ENCODE measurements at places on chromosomes 7 and 10.

- DNase-seq = no peak
These were observed 113.9 kb downstream of the ITGA8 start for GRCh38 chr10:15605740-15606369.

DNA sequence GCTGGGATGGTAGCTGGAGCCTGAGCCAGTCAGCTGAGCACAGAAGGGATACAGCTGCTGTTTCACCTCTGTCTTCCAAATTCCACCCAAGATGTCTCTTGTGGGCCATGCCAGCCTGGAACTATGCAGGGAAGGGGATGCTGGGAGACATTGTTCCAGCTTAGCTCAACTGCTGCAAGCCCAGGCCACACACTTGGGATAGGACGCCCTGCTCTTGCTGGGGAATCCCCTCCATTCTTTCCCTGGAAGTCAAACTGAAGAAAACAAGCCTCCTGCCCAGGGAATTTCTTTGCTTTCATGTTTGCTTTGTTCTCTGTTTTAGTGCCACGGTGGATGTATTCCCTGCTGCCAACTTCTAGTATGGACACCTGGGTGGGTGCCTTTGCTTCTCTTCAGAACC is 55.2 kb upstream of the CDK13 start:
- no peak for DNase-seq

GRCh38 chr10:33391611-33392465 is 57.4 kb upstream of the NRP1 start:
- no peak for DNase-seq

- DNase-seq = no peak
These were observed 65.8 kb downstream of the BMPER start for GRCh38 chr7:33971106-33971505.

GRCh38 chr7:17109020-17109419 is 189.4 kb upstream of the AHR start:
- no peak for DNase-seq

DNA sequence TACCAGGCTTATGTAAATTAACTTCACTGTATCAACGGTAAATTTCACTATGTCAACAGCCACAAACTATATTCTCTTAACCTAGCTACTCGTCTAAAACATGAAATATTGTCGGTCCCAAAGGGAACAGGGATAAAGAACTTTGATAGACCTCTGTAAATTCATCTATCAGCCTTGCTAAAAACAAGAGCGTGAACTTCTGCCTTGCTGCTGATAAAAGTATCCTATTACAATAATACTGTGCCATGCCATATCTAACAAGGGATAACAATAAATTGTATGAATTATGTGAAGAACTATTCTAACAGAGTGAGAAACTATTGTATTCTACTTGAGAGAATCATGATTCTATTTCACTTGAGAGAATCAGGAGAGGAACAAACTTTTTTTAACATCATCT is 117.2 kb downstream of the CNOT4 start:
- DNase-seq = no peak

DNA sequence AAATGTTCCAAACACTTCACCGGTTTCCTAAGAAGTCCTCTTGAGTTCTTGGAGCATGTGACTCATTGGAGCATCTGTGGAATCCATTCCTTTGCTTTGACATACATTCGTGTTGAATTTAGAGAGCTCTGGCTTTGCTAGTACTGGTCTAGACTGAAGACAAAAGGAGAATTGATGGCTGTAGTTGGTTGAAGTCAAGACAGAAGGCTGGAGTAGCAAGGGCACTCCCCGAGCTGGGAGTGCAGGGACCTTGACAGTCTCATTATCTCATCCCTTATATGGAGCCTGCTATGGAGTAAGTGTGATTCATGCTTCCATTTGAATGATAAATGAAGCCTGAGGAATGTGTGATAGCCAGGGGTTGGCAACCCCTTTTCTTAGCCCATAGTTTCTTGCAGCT is 1249.1 kb downstream of the TYW1 start:
- DNase-seq = no peak

- DNase-seq = no peak
These were observed 20.9 kb downstream of the SLC25A16 start for GRCh38 chr10:68506411-68506810.

GRCh38 chr7:69857014-69857413 is 258.7 kb downstream of the AUTS2 start:
- DNase-seq = no peak

DNA sequence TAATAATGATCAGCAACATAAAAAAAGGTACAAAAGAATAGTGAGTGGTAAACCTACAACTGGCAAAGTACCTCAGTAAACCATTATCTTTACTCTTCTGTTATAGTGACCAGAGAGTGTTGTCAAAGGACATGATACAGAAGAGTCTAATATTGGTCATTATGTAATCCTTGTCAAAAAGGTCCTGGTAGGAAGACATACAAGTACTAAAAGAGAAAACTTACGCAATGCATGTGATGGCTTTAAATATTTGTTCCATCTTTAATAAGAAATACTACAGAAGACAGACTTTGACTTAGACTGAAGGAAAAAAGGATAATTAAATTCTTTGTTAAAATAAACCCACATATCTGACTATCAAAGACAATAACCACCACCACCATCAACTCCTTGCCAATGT is 6.5 kb downstream of the DOCK4 start:
- DNase-seq = no peak

DNA sequence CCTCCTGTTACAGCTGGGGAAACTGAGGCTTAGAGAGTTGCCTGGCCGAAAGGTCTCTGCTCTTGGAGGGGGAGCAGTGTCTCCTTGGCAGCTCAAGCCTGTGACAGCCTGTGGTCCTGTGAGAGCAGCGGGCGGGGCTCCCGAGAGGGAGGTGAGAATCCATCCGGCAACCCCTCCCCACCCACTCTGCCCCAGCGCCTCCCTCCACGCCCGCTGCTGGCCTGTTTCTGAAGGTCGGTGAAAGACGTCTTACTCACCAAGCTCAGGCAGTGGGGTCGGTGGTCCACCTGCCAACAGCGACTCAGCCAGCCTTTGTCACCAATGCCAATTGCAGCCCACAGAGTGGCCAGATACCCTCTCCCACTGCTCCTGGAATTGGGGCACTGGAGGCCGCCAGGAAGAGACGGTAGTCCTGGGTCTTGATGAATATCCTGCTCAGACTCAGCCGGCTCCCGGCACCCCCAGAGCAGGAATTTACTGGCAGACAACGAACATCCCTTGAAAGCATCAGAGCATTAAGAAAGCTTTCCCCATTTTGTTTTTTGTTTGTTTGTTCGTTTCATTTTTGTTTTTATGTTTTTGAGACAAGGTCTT is 7.4 kb upstream of the TTYH3 start:
- no peak for DNase-seq

- DNase-seq = no peak
These were observed 2.4 kb downstream of the TMEM72 start for GRCh38 chr10:44913350-44914081.

DNA sequence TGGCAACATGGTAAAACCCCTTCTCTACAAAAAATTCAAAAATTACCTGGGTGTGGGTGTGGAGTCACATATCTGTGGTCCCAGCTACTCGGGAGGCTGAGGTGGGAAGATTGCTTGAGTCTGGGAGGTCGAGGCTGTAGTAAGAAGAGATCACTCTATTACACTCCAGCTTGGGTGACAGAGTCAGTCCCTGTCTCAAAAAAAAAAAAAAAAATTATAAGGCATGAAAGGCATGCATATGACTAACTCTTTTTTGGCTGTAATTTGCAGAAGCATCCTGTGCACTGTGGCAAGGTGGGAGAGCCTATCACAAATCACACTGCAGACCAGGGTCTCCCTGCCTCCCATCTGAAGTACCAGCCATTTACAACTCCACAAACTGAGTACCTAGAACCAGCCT is 14.1 kb upstream of the MYPN start:
- DNase-seq = no peak

- DNase-seq = no peak
These were observed 172.5 kb downstream of the CCDC7 start for GRCh38 chr10:32618482-32618881.

DNA sequence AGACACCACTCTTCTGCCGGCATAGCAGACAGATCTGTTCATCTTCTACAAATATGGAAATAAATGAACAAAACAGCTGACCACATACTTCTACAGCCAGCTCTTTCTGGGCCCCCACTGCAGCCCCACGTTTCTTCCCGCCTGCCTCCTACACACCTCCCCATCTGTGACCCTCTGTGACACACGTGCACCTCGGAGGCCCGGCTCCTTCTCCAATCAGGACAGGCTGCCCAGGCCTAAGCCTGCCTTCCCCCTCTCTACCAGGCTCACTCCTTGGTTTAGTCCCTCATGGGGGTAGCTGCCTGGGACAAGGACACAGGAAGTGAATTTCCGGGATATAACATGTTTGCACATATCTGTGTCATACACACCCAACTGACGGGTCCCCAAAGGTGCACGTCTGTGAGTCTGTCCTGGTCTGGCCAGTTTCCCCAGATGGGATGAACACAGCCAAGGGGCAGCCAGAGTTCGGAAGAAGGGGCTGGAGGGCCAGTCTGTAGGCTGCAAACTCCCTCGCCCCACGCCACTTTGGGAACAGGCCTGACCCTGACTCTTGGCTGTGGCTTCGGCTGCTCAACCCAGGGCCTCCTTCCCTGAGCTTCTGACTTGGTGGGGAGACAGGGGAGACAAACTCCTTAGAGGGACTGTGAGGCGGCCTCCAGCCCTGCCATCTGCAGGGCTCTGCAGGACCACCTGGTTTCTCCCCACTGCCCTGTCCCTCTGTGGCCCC is 30.3 kb downstream of the PITRM1 start:
- no peak for DNase-seq

GRCh38 chr10:11993834-11994468 is 48.7 kb downstream of the UPF2 start:
- DNase-seq = no peak

DNA sequence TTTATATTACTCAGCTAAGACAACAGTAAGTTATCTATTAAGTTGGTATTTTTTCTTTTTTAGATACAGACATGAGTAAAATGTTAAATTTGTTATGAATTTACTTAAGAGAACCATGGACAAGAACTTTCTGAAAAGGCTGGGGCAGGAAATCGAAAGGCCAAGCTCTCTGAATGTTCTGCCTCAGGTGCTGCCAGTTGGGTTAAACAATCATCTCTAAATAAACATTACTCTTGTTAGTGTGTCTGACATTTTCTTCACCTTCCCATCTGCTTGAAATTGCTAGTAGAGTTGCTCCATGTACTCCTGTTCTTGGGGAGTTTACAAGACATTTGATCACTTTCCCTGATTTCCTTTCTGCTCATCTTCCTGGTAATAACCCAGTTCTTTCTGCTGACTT is 87.5 kb downstream of the ANKRD7 start:
- DNase-seq = no peak

GRCh38 chr10:43304687-43305333 is 37.9 kb upstream of the RASGEF1A start:
- DNase-seq = peak; percentile 31

- no peak for DNase-seq
These were observed 22.2 kb upstream of the ITGB1 start for GRCh38 chr10:32980242-32980557.

GRCh38 chr7:102860351-102860811 is 52.4 kb upstream of the LRRC17 start:
- DNase-seq = no peak

GRCh38 chr10:110833941-110834628 is 37.6 kb upstream of the PDCD4 start:
- DNase-seq = no peak

DNA sequence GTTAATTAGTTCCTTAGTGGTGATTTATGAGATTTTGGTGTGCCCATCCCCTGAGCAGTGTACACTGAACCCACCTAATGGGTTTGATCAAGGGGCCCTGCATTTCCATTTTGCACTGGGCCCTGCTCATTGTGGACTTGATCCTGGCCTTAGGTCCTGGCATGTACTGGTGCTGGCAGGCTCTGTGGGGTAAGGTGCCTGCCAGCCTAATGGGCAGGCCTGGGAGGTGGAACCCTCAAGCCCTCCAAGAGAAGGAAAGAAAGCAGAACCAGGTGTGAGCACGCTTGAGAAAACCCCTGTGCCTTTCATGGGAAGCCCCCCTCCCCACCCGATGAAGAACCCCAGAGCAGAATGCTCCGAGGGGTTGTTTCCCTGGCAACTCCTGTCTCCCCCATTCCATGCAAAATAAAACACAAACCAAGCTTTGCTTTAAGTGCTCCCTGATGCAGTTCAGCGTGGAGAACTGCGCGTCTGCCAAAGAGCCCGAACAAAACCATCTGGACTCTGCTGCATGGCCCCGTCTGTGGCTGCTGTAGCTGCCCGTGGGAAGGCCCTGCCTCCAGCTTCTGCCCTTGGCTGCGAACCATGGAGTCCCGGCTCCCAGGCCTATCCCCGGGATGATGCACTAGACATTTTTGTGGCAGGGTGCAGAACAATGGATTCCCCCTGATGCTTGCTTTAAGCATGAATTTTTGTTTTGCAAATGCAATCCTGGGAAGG is 123.3 kb downstream of the PRPF18 start:
- no peak for DNase-seq

DNA sequence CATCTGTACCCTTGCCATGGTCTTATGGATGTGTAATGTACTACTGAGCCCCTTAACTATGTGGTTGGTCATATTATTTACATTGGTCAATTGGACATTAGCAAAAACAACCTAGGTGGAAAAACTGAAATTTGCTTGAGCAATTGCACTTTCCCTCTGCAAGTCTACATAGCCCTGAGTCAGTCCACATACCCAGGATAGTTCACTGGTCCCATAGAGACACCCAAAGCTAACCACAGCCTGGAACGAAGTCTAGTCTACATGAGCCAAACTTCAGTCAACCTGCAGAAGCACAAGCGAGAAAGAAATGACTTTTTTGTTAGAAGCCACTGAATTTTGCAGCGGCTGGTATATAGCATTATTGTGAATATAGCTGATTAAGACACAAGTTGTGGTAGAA is 37.6 kb upstream of the COL1A2 start:
- no peak for DNase-seq

GRCh38 chr7:25124465-25125136 is 459 bp downstream of the CYCS start:
- peak; percentile 52 for DNase-seq

DNA sequence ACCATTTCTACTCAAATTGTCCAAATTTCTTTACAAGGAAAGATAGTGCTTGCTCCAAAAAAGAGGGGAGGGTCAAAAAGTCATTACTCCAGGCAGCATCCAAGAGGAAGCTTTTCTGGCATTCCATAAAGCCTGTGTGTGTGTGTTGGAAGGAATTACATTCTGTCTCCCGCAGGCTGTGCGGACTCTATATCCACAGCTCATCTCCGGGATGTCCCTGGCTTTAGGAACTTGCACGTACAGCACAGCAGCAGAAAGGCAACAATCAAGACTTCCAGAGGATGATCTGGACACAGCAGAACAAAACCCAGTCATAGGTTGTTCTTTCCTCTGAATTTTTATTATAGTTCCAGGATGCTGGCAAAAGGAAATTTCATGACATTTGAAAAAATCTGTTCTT is 94.8 kb downstream of the ITIH5 start:
- DNase-seq = no peak

DNA sequence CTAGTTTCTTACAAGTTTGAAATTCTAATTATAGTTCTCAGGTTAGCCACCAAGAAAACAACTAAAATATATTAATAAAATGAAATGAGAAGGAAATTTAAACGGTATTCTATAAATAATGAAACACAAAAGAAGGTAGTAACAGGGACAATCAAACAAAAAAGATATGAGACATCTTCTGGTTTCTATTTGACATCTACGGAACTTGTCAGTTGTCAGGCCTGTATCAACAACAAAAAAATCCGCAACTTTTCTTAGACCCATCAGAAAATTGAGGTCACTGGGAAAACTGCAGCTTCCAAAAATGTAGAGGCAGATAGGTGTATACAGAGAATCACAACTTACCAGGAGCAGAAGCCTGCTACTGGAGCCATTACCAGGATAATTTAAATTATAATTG is 70.6 kb downstream of the ZPBP start:
- no peak for DNase-seq
